ENCODE measurements at places on chromosomes 7 and 10.

GRCh38 chr7:25358926-25359325 lies 130.6 kb upstream of the NPVF start:
- no peak for DNase-seq

- DNase-seq: no peak
Observed at GRCh38 chr7:7920481-7920880, 48.1 kb upstream of the GLCCI1 start.

DNA sequence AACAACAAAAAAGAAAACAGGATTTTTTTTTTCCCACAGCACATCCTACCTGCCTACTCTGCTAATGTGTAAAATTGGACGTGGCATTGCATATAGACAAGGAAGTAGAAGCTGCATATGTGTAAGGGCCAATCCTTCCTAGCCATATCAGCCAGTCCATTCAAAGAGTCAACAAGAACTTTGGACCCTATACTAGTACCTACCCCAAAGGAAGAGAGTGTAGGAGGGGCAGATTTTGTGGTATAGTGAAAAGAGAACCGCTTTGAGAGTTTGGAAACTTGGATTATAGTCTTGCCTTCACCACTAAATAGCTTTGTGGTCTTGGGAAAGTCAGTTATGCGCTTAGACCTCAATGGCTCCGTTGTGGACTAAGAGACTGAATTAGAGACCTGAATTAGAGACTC lies 12.1 kb upstream of the MCU start:
- DNase-seq: no peak

DNA sequence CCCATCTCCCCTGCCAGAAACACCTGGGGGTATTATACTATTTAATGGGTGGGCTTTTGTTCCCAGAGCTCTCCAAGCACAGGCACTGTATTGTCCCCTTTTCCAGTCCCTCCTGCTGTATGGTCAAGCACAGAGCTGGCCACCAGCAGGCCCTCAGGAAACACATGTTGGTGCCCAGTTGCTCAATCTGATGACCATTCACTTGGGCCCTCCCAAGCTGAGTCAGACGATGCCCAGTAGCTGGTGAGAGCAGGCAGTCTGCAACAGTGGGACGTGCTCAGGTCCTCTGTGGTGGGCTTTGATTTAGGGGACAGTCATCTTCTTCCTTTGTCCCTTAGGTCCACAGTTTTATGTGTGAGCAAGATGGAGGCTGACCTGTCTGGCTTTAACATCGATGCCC lies 11.8 kb downstream of the SFXN2 start:
- DNase-seq: no peak

DNA sequence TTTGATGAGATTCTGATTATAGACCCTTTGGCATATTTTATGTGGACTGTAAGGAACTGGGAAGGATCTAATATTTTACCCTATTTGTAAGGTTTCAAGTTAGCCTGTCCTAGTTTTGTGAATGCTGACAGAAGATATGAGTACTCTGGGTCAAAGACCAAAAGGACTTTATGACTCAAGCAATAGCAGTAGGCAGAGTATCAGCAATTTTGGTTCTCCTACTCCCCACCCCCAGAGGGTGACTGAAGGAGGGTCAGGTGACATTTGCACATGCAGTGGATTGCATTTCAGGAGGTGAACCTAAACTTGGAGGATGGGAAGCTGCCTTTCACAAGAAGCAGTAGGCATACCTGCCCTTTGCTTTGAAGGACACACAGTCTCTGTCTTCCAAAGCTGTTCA lies 84.0 kb upstream of the KLF6 start:
- DNase-seq: no peak

Measured in effector CD4-positive, alpha-beta T cell (primary cell).